T-helper 9 cell (primary cell): ENCODE measurements at places on chromosomes 13 and 19.

GRCh38 chr19:7670150-7670783, 1.4 kb downstream of the RETN start:
- no peak for DNase-seq

DNA sequence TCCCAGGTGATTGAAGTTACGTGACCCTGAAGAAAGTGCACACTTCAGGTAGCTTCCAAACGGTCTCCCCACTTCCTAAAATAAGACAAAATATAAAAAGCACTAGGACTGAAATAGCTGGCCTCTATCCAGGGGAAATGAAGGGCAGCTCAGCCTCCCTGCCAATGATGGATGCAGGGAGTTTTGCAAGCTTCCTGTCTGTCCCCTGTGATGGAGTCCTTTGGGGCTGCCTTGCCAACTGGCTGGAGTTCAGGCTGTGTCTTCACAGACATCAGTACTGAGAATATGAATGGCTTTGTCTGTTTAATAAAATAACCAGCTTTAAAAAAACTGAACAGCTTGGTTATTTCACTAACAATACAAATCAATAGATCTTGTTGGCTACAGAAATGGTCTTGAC, 101.4 kb upstream of the GPR12 start:
- no peak for DNase-seq

DNA sequence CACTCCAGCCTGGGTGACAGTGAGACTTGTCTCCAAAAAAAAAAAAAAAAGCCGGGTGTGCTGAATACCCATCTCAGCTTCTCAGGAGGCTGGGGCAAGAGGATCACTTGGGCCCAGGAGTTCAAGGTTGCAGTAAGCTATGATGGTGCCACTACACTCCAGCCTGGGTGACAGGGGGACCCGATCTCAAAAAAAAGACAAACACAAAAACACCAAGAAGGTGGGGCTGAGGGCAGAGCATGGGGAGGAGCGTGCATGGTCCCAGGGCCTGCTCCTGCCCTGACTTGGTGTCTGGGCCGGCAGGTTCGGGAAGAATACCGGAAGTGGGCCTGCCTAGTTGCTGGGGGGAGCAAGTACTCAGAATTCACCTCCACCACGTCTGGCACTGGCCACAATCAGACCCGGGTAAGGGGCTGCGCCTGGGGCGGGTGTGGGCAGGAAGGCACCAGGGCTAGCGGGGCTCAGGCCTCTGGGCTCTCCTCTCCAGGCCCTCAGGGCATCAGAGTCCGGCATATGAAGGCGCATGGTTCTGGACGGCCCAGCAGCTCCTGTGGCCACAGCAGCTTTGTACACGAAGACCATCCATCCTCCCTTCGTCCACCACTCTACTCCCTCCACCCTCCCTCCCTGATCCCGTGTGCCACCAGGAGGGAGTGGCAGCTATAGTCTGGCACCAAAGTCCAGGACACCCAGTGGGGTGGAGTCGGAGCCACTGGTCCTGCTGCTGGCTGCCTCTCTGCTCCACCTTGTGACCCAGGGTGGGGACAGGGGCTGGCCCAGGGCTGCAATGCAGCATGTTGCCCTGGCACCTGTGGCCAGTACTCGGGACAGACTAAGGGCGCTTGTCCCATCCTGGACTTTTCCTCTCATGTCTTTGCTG, 11.3 kb downstream of the DDX39A start:
- peak; percentile 20 for DNase-seq

GRCh38 chr13:89923736-89924135, 1423.8 kb upstream of the MIR17HG start:
- no peak for DNase-seq

GRCh38 chr13:31781064-31781463, 41.7 kb downstream of the RXFP2 start:
- DNase-seq: no peak

DNA sequence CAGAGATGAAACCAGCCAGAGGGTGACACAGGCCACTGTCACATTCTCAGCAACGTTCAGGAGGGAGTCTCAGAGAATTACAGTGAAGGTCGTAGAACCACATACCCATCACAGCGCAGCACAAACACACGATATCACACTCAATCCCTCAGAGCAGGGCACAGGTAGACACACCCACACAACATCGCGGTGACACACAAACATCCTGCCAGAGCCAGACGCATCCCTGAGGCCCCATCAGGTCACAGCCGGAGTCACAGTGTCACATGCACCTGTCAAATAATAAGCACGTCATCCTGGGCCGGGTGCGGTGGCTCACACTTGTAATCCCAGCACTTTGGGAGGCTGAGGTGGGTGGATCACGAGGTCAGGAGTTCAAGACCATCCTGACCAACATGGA, 17.5 kb downstream of the ELAVL3 start:
- no peak for DNase-seq

GRCh38 chr19:58440556-58440955, 603 bp upstream of the ZNF132 start:
- no peak for DNase-seq

- DNase-seq: no peak
These were observed 62.9 kb upstream of the KLHL1 start for GRCh38 chr13:70171151-70171550.

DNA sequence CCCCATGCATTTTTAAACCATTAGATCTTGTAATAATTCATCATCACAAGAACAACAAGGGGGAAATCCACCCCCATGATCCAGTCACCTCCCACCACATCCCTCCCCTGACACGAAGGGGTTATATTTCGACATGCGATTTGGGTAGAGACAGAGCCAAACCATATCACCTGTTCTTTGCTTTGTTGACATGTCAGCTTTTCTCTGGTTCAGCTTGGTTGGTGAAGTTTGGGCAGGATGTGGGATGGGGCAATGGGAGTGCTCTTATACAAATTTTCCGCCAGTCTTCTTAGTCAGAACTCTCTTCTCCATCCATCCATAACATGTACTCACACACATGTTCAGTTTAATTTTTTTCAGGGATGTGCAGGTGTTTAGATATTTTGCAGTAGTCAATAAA, 12.9 kb downstream of the TPP2 start:
- no peak for DNase-seq

DNA sequence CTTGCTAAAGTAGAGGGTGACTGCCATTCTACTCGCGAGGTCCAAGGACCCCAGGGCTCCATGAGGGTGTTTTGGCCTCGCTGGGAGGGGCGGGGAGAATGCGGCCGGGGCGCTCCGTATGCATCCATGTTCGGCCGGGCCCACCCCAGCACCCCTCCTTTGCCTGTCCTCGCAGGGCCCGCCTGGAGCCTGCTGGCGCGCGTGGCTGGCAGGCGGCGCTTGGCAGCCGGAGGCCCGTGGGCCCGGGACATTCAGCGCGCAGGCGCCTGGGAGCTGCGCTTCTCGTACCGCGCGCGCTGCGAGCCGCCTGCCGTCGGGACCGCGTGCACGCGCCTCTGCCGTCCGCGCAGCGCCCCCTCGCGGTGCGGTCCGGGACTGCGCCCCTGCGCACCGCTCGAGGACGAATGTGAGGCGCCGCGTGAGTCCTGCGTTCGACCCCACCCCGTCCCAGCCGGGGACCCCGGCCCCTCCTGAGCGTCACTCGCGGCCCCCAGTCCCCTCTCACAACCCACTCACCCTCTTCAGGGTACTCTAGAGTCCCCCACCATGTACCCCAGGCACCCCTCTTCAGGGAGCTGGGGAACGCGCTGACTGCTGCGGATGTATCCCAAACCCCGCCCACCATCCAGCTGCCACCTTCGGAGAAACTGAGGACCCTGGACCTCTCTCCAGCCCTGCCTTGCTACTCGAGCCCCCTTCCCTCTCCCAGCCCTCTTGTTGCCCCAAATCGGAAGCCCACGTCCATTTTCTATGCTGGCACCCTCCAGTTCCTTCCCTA, 4.1 kb downstream of the DLL3 start:
- peak; percentile 71 for DNase-seq

GRCh38 chr19:12232961-12233360, 61.7 kb downstream of the ZNF44 start:
- no peak for DNase-seq

- DNase-seq: no peak
These were observed 109.7 kb upstream of the RNF113B start for GRCh38 chr13:98286799-98287198.

DNA sequence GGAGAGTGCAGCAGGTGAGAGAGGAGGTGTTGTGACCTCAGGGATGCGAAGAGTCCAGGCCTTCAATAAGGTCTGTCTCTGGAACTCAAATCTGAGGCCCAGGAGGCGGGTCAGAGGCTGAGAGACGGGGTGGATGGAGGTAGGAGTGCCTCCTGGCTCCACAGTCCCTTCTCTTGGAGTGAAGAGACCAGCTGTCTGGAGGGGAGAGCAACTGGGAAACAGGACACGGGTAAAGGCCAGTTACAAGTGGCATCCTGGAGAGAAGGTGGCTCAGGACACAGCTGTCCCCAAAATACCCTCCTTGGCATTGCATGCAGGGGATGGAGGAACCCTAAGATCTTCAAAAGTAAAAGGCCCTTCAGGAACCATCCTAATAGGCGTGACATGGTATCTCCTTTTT, 19.2 kb downstream of the PDE4A start:
- no peak for DNase-seq

- no peak for DNase-seq
These were observed 9.9 kb upstream of the ZNF90 start for GRCh38 chr19:20067943-20068342.

DNA sequence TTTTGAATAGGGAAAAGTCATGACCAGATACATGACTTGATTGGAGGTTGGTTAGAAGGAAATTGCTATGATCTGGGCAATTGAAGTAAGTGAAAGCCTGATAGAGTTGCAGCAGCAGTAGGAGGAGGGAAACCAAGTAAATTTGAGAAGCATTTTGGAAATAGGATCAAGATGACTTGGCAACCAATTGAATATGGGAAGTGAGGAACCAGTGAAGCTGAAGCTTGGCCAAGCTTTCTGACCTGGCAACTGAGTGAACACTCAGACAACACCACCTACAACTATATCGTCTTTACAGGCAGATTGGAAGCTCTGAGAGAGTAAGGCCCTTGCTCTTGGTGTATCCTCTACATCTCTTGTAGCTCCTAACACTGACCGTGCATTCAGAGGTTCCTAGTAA, 16.2 kb upstream of the KATNAL1 start:
- no peak for DNase-seq

DNA sequence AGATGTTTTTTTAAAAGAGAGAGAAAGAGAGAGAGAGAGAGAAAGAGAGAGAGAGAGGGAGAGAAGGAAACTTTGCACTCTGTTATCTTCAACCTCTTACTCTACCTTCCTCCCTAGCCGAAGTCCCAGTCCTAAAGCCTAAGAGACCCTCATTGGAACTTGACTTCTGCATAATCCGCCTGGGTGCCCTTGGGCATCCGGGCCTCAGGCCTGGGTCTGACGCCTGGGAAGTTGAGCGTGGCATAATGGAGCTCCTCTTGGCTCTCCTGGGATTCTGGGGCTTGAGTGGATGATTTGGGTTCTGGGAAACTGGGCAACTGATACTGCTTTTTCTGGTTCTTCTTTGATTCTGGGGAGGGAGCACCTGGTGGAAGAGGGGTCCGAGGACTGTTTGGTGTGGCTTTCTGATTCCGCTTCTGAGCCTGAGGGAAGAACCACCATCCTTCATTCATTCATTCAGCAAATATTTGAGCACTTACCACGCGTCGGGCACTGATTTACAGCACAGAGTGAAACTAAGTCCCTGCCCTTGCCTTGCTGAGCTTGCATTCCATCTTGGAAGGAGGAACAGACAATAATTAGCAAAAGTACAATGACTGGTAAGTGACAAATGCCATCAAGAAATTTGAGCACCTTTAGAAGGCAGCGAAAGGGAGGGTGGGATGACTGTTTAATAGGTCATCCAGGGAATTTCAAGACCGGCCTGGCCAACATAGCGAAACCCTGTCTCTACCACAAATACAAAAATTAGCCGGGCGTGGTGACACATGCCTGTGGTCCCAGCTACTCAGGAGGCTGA, 6.3 kb downstream of the SIGLEC10 start:
- DNase-seq: no peak

DNA sequence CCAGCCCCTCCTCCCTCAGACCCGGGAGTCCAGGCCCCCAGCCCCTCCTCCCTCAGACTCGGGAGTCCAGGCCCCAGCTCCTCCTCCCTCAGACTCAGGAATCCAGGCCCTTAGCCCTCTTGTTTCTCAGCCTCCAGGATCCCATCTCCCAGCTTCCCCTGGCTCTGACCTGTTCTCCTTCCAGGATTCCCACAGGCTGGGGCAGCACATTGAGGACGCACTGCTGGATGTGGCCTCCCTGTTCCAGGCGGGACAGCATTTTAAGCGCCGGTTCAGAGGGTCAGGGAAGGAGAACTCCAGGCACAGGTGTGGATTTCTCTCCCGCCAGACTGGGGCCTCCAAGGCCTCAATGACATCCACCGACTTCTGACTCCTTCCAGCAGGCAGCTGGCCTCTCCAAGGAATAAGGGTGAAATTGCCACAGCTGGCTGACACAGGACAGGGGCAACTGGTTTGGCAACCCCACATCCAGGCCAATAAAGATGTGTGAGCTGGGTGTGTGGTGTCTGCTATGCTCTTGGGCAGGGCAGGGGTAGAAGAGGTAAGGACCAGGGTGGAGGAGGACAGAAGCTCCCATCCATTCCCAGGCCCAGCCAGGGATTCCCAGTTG, 22.4 kb downstream of the CPT1C start:
- DNase-seq: no peak

DNA sequence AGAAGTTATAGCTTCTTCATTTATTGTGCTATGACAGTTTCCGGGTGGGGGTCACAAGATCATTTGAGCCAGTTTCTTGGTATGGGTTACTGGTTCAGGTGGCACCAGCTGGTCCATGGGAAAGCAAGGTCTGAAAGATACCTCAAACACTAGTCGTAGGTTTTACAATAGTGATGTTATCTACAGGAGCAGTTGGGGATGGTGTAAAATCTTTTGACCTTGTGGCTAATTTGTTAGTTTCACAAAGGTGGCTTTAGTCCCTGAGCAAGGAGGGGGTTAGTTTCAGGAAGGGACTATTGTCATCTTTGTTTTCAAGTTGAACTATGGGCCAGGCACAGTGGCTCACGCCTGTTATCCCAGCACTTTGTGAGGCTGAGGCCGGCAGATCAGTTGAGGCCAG, 24.6 kb downstream of the CHST8 start:
- no peak for DNase-seq

GRCh38 chr13:81017513-81018152, 676.7 kb upstream of the SPRY2 start:
- no peak for DNase-seq
